Nephron progenitor cell (in vitro differentiated cells): ENCODE measurements at places on chromosomes 11 and 22.

- no peak for DNase-seq
Observed at GRCh38 chr11:86219311-86220193, 25.0 kb upstream of the EED start.

- no peak for DNase-seq
Observed at GRCh38 chr11:113405724-113406478, 18.3 kb downstream of the ANKK1 start.

GRCh38 chr11:68412593-68413475, 47.7 kb upstream of the PPP6R3 start:
- DNase-seq: no peak

DNA sequence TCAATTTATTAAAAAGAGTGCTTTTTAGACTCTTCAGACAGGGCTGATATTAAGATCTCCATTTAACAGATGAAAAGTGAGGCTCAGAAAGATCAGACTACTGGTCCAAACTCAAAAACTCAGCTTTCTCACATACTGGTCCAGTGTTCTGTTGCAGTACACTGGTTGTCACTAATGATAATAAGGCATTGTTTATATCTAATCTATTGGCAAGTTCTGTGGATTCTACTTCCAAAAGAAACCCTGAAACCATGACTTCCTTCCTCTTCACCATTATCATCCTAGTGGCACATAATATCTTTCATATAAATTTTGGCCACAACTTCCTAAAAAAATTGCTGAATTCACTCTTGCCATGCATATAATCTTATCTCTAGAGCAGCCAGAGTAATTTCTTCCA, 36.9 kb downstream of the F2 start:
- DNase-seq: no peak

DNA sequence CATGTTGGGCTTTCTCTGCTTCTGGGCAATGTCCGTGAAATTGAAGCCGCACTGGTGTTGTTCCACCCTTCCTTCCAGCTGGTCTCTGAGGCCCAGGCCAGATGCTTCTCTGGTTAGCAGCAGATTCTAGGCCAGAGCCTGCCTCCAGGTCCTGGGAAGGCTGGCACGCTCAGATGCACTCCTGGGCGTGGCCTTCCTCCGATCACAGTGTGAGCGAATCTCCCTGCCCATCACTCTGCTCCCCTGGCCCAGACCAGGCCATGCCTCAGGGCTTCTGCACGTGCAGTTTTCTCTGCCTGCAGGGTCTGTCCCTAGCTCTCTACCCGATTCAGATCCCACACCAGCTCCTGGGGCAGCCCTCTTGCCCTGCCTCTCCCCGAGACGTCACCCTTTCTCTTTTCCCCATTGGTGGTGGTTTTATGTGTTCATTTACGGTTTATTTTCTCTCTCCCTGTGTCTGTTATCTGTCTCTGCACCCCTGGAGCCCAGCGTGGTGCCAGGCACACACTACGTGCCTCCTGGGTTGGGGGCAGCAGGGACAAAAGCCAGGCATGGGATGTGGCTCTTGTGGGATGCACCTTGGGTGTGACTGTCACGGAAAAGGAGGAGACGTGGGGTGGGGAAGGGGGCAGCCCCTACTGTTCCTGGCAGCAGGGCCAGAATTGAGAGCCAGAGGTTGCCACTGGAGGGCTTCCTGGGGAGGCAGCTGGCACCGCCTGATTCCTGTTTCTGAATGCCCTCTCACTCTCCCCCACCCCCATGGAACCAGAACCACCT, 66.0 kb downstream of the KCNQ1 start:
- DNase-seq: no peak

DNA sequence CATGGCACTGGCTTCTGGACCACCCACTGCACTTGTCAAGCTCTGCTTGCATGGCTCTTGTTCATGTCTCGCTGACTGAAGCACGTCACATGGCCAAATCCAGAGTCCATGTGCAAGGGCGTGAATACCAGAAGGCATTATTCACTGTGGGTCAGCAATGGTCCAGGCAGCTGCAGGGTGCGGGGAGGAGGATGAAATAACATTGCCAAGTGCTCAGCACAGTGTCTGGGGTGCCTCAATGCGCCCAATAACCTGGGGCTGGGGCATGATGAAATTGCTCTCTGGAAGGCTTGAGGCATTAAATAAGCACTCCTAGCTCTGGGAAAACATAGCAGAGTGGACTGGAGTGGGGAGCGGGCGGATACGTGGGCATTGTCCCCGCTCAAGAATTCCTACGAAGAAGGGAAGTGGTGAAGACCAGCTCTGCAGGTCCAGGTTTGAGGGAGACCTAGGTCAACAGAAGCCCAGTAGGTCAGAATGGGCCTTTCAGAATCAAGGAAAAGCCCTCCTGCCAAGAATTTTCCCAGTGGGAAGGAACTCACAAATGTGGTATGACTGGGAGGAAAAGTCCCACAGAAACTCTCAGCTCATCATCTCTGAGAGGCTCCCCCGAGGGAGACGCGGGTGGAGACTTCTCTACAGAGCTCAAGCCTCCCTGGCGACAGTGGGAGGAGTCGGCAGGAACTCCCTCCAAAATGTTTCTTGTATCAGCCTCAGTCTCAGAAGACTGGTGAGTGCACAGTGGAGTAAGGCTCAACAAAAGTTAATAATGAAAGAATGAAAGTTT, 15.3 kb upstream of the ACCSL start:
- DNase-seq: no peak

- DNase-seq: no peak
Observed at GRCh38 chr11:93510196-93510873, 32.9 kb downstream of the SMCO4 start.

DNA sequence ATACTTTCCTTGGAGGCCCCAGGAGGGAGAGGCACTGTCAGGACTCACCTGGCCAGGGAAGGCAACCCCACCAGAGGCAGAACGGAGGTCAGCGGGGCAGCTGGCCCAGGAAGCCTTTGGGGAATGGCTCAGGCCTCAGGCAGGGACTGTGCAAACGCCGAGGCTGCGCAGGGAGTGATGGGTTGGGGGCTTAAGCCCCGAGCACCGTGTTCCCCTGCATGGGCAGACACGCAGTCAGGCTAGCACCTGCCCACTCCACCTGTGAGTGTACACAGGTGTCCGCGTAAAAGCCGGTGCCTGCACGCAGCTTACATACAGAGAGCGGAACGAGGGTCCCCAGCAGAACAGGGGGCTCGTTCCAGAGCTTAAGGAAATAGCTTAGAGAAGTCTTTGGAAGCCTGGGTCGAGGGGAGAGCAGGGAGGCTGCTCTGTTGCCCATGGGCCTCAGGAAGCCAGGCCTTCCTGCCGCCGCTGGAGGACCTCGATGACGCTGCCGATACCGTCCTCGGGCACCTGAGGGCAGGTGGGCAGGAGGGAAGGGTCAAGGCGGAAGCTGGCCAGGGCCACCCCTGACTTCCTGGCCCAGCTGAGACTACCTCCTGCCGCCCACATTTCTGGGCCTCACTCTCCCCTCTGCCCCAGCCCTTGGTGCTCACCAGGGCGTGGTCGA, 4.0 kb downstream of the CASTOR1 start:
- no peak for DNase-seq

DNA sequence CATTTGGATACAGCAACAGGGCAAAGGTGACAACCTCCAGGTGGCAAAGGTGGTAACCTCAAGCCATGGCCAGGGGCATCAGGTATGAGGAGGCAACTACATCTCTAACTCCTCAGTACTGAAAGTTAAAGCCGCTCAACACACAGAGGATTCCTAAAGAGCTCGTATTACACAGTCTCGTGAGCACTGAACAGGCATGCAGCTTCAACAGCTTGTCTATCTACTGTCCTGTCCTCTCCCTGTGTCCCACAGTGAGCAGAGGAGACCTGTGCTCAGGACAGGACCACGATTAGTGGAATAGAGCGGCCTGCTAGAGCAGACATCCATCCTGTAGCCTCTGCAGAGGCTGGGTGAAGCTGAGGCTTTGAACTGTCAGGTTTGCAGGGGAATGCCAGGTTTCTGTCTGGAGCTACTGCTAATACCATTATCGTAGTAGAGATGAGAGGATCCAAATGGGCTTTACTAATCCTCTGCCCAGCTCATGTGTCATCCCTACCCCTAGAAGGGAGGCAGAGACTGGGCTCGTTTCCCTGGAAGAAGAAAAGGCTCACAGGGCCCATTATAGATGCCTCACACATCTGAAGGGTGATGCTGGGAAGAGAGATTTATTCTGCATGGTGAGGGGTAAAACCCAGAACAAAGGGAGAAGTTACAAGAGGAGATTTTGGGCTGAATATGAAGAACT, 415.2 kb downstream of the LARGE1 start:
- DNase-seq: no peak

DNA sequence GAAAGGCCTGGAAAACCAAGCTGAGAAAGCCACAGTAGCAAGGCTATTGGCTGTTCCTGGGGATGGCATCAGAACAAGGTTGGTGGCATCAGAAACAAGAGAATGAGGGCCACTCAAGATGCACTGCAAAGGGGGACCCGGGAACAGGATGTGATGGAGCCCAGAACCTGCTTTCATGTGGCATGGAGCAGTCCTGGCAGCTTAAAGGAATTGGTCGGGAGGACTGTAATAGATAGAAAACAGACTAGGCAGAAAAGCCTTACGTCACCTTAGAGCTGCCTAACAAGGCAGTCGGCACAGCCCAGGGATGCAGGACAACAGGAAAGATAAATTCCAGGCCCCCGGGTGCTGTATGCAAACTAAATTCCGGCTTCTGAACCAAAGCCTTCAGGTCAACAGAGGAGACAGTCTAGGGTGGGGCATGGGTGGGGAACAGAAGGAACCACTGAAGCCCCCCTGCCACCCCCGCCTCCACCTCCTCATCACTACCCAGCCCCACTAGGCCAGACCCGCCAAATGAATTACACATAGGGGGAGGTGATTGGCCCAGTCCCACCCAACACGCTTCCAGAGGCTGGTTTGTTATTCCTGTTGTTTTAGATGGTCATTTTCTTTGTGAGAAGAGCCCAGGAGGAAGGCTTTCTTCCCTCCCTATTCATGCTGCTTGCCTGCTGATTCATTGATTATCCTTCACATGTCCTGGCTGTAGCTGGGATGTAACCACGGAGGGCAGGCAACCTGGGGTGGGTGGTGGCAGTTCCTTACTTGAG, 25.7 kb upstream of the LRRC55 start:
- DNase-seq: no peak
